ENCODE measurements at places on chromosomes 5 and 9.
A peak's percentile ranks its signal among the peaks of the same experiment; 100 is the strongest.

DNA sequence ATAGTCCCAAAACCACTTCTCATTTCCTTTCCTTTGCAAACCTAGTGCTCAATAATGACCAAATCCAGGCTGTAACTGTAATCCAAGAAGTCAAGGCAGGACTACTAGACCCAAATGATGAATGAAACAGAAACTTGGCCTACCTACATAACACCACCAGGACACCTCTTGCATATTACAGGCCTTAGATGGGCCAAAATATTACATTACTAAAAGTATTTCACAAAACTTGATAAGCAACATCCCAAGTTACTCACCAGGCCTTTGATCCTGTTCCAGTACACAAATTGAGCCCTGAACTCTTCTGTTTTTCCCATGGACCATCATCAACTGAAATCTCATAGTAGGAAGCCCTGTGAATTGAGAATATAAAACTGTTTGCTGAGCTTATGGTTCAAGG lies 34.8 kb downstream of the NADK2 start:
- no peak overlapping the region for H3K27ac ChIP-seq
- no peak for DNase-seq
- no peaks in the 10 kb centered on the region for H3K4me1 ChIP-seq
- H3K36me3 ChIP-seq = peaks cover 6% of the 10 kb centered on the region

DNA sequence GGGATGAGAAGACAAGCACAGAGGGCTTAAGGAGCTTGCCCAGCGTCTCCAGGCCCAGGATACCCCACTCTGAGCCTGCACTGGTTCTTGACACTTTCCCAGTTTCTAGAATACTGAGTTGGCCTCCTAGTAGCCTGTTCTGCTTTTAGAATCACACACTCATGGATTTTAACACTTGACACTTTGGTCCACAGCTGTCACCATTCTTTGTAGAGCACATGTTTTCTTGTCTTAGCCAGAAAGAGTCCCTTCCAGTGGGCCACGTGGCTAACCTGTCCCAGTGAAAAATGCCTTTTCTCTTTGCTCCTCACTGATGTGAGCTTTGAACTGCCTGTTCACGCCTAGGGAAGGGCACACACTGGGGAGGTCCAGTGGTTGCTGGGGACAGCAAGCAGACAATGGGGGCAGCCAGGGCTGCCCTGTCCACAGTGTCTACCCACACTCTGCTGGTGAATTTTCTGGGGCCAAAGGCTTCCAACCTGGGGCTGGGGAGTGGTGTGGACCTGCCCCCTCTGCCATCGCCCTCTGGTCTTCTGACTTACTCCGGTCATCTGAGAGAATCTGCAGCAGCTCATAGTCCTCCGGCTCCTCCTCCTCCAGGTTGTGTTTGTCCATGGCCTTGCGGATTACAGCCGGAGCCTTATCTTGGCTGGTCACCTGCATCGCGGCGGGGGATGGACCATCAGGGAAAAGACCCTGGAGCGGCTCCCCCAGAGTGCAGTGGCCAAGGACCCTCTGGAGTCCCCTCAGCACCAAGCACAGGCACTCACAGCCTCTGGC lies 21.1 kb downstream of the RALGDS start:
- peaks cover 79% of the 10 kb centered on the region for H3K36me3 ChIP-seq
- H3K4me1 ChIP-seq = no peaks in the 10 kb centered on the region
- DNase-seq = no peak
- no peak overlapping the region for H3K4me3 ChIP-seq
- H3K27ac ChIP-seq = no peak overlapping the region
- H3K27me3 ChIP-seq = no peaks in the 10 kb centered on the region

- peak overlapping the region; percentile 36 for H3K4me3 ChIP-seq
- no peaks in the 10 kb centered on the region for H3K4me1 ChIP-seq
Measured at GRCh38 chr9:99720455-99721050, 101.1 kb upstream of the NR4A3 start.

- no peaks in the 10 kb centered on the region for H3K36me3 ChIP-seq
- no peak overlapping the region for H3K4me3 ChIP-seq
- no peak for DNase-seq
- no peaks in the 10 kb centered on the region for H3K27me3 ChIP-seq
- no peak overlapping the region for H3K27ac ChIP-seq
Measured at GRCh38 chr5:42600441-42600840, 156.2 kb upstream of the CCDC152 start.

DNA sequence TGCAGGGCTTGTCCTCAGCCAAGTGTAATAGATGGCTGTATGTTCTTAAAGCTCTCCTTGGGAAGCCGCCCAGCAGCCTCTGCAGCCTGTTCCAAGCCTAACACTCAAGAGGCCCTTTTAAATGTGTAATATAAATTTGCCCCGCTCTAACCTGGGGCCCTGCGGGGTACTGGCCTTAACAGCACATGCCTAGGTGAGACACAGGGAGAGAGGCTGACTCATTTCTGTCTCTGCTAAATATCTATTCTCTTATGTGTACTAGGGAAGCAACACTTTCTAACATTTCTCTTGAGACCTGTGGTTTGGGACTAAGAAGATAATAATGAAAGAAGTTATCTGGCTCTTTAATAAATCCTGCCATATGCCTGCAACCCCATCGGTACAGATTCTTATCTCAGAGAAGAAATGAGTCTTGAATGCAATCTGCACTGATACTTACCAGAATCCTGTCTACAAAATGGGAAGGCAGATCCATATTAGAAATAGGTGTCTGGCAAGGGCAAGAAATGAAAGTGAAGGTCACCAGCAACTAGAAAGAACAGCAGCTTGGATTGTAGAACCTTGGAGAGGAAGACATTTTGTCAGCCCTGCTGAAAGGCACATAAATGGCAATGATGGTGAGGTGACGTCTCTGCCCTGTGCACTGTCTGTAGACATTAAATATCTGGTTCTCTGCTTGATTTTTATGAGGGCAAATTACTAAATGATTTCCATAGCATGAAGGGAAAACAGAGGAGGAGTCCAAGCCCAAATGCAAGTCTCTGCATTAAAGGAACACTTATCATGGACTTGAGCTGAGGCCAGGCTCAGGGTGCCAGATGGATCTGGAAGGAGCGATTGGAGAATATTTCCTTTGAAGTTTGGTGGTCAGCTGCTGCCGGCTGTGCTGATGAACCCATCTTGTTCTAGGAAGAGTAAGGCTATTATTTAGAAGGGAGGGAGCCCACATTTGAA lies 14.5 kb upstream of the TGFBI start:
- no peaks in the 10 kb centered on the region for H3K4me1 ChIP-seq
- H3K36me3 ChIP-seq = no peaks in the 10 kb centered on the region
- no peak for DNase-seq
- no peaks in the 10 kb centered on the region for H3K27me3 ChIP-seq
